ENCODE measurements at places on chromosomes 7 and 10.

DNA sequence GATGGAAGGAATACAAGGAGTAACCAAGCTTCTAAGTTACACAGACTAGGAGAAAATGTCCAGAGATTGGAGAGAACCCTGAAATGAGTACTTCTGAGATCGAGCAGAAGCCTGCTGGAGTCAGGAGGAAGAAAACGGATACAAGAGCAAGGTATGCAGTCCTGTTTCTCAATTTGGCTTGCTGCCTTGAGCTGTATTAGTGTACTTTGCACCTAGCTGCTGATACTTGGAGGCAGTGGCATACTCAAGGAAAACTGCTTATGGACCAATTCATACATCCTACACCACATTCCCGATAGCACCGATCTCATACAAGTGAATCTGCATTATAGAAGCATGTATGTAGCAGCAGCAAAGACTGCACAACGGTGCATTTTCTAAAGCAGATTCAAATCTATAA is 14.4 kb downstream of the PIP4K2A start:
- no peak for DNase-seq

- DNase-seq: no peak
Observed at GRCh38 chr10:101054351-101054750, 7.4 kb upstream of the KAZALD1 start.

DNA sequence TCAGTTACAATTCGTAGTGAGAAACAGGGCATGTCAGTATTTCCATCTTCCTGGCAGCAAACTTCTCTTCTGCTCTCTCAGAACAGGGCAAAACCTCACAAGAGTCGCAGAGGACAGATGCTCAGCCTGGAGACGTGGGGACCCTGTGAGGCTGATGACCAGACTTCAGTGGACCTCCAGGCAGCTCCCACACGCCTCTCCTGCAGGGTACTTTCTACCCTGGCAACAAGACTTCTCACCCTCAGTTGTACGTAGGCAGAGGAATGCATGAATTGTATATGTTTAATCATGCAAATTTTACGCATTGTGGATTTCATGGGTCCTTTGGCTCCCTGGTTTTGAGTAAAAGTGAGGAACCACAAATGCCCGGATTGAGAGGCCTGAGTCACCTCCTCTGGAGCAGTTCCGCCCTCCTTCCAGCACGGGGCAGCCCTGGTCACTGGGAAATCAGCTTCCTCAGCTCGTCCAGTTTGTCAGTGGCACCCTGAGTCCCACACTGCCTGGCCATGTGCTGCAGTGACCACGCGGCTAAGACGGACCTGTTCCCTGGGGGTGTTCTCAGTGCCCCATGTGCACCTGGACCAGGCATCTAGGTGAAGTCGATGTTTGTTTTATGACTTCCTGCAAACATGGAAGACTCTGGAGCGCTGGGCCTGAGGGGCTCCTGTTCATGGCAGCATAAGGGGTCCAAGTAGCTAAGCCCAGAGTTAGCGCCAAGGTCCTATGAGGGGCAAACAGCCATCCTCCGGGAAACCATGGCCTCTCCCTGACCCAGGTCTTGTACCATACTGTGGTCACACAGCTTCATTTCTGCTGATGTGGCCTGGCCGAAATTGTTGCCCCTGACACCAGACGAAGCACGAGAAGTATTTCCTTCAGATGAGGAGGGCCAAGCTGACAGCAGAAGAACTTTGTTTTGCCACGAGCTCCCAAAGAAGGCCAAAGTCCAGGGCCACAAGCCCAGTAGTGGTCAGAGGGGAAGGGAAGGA is 165.1 kb downstream of the TNS3 start:
- DNase-seq: no peak

GRCh38 chr7:142833174-142834048 is 21.5 kb upstream of the EPHB6 start:
- DNase-seq: no peak

GRCh38 chr7:116024826-116025809 is 5.4 kb downstream of the TFEC start:
- DNase-seq: no peak

DNA sequence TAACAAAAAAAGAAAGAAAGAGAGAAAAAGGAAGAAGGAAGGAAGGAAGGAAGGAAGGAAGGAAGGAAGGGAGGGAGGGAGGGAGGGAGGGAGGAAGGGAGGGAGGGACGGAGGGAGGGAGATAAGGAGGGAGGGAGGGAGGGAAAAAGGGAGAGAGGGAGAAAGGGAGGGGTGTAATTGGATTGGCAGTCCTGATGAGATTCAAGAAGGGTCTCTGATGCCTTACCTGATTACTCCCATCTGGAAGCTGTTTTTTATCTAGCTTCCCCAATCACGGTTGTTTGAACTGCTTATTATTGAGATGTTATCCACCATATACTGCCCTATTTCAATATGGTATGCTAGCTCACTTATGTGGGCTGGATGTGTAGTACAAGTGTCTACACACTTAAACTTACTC is 27.3 kb downstream of the GNG11 start:
- DNase-seq: no peak

GRCh38 chr10:89632824-89633223 is 12.2 kb downstream of the PANK1 start:
- DNase-seq: no peak

DNA sequence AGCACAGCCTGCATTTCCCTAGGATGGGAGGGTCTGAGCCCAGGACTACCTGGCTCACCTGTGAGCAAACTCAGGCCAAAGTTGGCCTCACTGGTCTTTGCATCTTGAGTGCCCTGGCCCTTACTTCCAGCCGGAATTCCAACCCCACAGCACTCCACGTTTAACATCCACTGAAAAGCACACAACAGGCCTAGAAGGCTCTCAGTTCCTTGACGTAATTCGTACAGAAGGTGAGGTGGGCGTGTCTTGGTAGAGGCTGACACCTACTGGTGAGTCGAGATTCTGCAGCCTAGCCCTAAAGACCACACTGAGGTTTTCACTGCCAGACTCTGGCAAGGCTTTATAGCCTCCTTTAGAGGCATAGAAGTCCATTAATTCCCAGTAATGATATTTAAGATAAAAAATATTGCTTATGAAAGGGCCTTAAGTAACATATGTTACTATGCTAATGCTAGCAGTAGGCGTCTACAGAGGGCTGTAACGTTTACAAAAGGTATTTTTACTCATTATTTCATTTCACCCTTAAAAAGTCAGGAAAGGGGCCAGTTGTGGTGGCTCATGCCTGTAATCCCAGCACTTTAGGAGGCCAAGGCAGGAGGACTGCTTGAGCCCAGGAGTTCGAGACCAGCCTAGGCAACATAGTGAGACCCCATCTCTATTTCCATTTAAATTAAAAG is 95.8 kb downstream of the HIP1 start:
- DNase-seq: no peak

DNA sequence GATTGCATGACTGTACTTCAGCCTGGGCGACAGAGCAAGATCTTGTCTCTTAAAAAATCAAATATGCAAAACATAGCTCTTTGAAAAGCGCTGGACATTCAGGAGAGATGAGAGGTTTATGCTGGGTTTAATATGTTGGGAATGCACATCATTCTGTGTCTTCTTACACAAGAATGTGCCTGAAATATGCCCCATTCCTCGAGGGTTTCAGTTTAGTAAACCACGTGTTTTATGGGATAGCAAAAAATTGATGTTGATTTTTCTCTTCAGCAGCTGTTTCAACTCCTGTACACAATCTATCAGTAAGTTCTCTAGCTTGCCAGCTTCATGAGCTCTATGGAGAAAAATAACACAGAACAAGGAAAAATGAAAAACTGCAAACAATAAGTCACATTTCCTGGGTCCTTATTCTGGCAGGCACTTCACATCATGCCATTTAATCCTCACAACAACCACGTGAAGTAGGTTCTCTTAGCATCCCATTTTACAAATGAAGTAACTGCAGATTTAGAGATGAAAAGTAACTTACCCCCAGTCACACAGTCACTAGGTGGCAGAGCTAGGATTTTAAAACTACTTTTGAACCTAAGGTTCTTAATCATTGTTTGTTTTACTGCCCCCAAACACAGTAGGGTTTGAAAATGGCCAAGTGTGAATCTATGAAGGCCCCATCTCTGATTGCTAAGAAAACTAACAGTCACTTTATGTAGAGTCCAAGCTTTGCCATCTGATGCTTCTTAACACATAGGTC is 423.6 kb downstream of the PHTF2 start:
- DNase-seq: no peak

DNA sequence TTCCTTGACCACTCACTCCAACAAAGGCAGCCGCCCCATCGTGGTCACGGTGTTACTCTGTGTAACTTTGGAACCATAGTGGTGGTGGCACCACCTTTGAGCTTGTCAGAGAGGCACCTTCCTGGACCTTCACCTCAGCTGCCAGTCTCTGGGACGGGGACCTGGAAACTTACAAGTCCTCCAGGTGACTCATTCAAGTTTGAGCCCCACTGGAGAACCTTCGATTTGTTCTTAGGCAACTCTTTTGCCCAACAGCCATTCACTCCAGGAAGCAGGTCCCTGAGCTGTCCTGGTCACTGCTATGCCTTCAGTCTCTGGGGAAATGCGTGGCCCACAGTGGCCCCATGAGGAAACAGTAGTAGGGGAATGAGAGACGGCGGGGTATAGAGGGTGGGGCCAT is 17.2 kb downstream of the STX1A start:
- no peak for DNase-seq

GRCh38 chr7:7761340-7761973 is 43.0 kb upstream of the RPA3 start:
- DNase-seq: no peak

GRCh38 chr7:44771358-44771757 is 22.7 kb downstream of the ZMIZ2 start:
- no peak for DNase-seq

DNA sequence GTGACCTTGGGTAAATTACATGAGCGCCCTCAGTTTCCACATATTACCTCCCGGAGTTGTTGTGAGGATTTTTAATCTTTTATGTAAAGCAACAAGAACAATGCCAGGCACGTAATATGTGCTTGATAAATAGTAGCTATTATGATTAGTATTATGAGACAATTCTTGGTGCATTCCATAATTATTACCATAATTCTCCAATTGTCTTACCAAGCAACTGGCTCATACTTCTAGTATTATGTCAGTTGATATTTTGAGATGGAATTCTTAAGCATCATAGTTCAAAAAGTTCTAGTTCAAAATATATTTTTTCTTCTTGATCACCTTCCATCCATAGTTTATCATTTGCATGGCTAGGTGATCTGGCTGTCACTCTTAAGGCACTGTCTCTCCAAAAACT is 259.0 kb downstream of the BBS9 start:
- DNase-seq: no peak

DNA sequence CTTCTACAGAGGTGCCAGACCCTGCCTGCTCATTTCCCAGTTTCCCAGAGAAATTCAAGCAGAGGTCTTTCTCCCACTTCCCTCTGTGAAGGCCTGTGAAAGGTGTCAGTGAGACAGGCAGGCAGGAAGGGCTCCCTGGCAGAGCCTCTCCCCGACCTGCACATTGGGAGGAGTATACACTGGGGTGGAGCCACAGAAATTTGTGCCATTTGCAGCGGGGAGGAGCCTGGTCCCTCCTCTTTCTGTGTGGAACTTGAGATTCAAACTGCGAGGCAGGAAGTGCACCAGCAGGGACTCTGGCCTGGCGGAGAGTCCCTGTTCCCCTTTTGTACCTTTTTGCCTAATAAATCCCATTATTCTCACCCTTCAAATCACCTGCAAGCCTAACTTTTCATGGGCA is 54.6 kb upstream of the OPN4 start:
- DNase-seq: no peak

DNA sequence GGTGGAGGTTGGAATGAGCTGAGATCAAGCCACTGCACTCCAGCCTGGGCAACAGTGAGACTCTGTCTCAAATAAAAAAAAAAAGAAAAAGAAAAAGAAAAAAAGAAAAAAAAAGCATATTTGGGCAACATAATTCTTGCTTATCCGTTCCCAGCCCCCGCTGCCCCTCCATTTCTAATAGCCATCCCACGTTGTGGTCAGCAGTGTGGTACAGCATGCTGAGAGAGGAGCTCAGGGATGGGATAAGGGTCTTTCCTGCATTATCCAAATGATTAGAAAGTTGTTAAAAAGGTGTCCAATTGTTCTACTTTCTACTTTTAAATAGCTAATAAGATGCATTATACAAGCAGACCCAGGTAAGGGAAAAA is 104.9 kb upstream of the ZNF92 start:
- no peak for DNase-seq

- no peak for DNase-seq
Observed at GRCh38 chr7:36611703-36612102, 112.6 kb downstream of the AOAH start.

DNA sequence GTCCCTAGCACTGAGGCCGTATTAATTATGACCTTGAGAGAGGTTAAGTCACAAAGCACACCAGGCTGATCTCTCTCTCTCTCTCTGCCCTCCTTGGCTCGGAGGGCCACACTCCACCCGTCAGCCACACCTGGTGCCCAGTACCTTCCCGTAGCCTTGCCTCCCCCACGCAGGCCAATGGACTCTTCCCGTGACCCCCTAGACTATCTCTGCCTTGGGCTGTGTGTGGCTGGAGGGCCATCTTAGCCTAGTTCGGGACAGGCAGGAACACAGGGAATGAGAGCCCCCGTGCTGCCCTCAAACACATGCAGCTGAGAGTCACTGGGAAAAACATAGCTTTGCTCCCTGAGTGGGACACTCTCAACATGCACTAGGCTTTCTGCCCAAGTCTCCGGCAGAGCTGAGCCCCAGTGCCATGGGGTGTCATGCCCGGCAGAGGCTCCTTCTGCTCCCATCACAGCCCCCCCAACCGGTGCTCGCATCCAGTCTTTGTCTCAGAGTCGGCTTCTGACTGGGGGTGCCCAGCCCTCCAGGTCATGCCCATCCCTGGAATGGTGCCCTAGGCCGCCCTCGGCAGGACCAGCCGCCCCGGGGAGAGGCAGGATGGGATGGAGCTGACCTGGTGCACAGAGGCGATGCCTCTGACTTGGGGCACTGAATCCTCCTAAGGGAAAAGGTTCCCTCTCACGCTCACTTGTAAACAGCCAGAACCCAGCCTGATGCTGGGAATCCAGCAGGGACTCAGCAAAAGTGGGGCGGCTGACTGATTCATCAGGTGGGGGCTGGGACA is 63.0 kb downstream of the TCERG1L start:
- DNase-seq: no peak

DNA sequence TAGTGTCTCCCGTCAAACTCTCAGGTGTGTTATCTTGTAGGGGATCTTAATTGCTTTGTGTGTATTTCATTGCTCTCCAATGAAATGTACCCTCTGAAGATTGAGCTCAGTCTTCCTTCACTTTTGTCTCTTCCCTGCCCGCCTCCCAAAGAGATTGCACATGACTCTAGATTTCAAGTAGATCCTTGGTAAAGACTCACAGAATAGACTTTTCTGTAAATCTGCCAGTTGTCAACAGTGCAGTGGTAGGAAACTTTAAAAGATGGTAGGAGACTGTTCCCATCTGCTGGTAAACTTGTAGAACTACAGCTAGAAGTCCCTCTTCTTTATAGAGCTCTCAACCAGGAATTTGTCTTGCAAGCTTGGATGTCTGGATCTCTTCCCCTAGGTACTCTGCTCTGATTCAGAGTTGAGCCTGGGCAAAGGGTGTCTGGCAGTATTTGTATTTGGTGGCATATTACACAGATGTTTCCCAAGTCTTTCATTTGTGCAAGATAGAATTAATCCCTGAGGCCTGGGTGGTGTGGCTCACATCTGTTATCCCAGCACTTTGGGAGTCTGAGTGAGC is 9.6 kb downstream of the CCL26 start:
- no peak for DNase-seq

GRCh38 chr7:14739168-14739840 is 163.2 kb downstream of the DGKB start:
- no peak for DNase-seq

GRCh38 chr7:157930441-157930840 is 593.6 kb downstream of the DNAJB6 start:
- DNase-seq: no peak

All from ovary (tissue), 10 donors.